Stimulated activated CD8-positive, alpha-beta memory T cell treated with anti-CD3 and anti-CD28 coated beads, Interleukin-7, amount 100 ng/mL, for 24 hours (primary cell): ENCODE measurements at places on chromosomes 12 and 14.

GRCh38 chr14:98259881-98260280, 1012.1 kb downstream of the BCL11B start:
- DNase-seq, result no peak

DNA sequence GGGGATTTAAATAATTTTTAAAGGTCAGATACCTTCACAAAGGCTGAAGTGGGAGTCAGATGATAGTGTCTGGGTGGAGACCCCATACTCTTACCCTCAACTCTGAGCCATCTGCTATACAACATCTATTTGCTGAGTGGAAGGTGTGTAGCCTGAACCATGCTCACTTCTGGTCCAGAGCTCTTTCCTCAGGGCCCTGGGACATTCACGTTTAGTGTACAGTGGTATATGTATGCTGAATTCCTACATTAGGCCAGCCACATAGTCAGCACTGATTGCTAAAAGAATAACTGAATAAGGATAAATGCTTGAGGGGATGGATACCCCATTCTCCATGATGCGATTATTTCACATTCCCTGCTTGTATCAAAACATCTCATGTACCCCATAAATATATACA, 107.3 kb downstream of the KIF26A start:
- DNase-seq, result no peak

GRCh38 chr12:31626270-31626995, 33.1 kb upstream of the ETFBKMT start:
- no peak for DNase-seq

- DNase-seq, result no peak
Observed at GRCh38 chr12:1584326-1584725, 10.1 kb downstream of the FBXL14 start.

- DNase-seq, result no peak
Observed at GRCh38 chr12:88725592-88726143, 145.4 kb upstream of the KITLG start.

GRCh38 chr14:69093631-69094421, 59.1 kb downstream of the DCAF5 start:
- no peak for DNase-seq

DNA sequence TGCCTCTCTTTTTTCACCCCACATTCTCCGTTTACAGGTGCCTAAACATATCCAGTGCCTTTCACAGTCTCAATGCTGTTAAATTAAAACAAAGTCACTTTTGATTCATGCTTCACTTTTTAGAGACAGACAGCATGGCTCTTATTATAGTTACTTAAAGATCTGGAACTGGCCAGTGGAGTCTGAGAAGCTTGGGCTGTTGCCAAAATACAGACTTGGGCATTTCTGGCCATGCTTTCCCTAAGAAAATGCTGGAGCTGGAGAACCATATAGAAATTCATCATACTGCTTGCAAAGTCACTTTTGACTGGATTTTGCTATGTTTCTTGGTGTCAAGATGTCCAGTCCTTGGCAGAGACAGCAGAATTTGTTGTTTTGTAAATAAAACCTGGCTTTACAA, 12.2 kb upstream of the GPR68 start:
- DNase-seq, result no peak

- no peak for DNase-seq
Observed at GRCh38 chr12:49552899-49553298, 14.1 kb downstream of the KCNH3 start.
